LHCN-M2 (cell line): ENCODE measurements at places on chromosomes 2 and 18.
A peak's percentile ranks its signal among the peaks of the same experiment; 100 is the strongest.

- DNase-seq = no peak
Measured at GRCh38 chr18:4821801-4822200, 366.7 kb upstream of the DLGAP1 start.

DNA sequence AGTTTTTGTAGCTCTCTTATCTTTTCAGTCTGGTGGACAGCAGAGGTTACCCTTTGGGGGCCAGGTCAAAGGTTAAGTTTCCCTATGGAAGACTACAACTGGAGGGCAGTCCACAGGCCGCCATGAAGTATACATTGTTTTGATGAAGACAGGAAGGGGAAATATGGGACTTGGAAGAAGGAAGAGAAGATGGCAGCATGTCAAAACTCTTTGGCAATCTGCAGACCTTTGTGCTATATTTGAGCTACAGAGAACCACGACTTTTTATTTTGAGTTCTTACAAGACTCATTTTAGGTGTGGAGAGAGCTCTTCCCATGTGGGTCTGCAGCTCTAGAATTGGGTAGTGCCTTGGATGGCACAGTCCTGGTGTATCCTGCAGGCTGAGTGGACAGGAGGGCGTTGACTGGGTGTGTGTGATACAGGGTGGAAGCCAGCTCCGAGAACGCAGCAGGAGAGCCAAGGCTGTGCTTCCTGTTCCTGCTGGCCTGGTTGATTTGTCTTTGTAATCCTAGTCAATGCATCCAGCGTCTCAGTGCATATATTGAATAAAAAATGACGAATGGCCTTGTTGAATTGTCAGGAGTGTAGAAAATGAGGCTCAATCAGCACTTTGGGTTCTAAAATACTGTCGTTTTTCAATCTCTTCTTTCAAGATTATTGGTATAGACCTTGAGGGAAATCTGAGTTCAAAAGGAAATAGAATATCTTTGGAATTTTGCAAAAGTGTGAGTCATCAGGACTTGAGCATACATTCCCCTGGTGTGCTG is 11.5 kb downstream of the ITGA6 start:
- DNase-seq = peak; percentile 79

DNA sequence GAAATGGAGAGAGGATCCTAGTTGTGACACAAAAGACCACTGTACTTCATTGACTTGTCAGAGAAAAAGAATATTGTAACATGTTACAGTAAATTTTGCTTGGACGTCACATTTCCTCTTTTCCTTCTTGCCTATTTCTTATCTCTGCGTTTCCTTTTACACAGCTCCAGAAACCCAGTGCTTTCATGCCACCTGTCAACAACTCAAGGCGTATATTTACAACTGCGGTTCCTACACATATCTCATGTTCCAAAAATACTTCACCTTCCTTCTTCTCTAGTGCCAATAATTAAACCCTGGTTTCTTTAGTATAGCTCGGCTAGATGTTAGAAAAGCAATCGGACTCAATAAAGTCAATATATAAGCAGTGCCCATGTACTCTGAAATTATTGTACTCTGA is 911.5 kb upstream of the FSHR start:
- DNase-seq = no peak

DNA sequence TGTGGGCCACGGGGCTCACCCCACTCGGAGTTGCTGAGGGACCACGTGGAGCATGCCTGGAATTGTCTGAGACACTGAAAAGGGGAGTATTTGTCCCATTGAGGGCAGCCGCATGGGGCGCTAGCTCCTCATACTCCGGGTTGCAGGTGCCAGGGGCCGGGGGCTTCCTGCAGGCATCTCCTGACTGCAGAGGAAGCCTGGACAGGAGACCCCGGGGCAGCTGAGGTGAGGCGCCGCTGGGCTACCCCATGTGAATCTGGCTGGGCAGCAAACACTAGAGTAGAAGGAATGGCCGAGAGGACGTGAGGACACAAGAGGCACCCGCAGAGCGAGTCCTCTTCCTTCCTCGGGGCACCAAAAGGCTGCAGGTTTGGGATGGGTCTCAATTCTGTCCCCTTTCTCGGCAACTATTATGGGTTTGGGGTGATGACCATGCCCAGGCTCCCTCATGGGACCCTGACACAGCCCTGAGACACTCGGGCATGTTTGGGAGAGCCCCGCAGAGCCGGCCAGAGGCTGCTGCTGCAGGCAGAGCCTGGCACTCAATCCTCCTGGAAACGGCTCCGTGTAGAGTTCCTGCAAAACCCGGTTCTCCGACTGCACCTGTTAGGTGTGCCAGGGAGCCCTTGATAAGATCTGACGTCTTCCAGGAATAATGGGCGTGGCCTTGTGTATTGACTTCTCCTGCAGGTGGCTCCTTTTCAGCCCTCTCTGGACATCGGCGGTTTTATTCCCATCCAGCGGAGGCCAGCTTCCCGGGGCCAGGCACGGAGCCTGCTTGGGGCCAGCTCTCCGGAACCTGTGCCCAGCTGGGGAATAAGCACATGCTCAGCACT is 77.0 kb downstream of the CTIF start:
- DNase-seq = no peak

GRCh38 chr2:2877427-2877826 is 500.2 kb downstream of the EIPR1 start:
- DNase-seq = no peak

- no peak for DNase-seq
Measured at GRCh38 chr2:173803449-173803848, 161.7 kb downstream of the SP3 start.

- DNase-seq = no peak
Measured at GRCh38 chr2:84029903-84030575, 429.0 kb downstream of the SUCLG1 start.

DNA sequence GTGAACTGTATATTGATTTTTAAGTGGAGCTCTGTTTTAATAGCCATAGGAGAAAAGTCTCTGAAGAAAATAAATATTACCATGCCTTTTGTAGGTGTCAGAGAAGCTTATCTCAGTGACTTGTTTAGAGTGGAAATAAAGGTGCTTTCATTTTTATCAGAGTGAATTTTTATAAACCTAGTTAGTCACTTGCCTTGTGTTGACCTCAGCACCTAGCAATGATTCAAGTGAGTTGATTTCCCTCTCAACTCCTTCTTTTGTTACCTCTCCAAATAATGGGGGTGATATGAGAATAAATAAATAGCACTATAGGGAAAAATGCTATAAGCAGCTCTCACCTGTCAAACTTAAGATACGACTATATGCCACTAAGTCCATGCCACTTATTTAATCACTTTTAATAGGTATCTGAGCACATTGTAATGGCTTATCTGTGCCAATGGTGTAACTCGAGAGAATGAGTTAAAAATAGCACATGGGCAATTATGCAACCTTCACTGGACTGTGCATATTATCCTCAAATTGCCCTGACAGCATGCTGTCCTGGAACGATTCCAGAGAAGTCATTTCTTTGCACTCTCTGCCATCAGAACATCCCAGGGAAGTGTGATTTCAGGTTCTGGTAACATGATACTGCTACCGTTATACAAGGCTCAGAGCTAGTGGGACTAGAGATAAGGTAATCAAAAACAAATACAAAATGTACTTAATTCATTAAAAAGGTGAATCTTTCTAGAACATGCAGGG is 290.8 kb downstream of the CCDC85A start:
- DNase-seq = peak; percentile 74

DNA sequence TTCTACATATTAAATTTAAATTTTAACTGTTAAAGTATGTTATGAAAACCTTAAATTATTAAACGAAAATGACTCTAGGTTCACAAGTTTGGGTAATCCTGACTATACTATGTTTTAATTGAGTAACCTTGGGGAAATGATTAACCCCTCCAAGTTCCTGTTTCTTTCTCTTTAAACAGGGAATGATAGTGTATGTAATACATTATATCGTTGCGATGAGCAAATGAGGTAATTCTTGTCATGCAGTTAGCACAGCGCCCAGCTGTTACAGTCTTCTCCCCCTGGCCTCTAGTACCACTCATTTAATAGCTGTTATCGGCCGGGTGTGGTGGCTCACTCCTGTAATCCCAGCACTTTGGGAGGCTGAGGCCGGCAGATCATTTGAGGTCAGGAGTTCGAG is 80.4 kb downstream of the MTA3 start:
- DNase-seq = no peak

DNA sequence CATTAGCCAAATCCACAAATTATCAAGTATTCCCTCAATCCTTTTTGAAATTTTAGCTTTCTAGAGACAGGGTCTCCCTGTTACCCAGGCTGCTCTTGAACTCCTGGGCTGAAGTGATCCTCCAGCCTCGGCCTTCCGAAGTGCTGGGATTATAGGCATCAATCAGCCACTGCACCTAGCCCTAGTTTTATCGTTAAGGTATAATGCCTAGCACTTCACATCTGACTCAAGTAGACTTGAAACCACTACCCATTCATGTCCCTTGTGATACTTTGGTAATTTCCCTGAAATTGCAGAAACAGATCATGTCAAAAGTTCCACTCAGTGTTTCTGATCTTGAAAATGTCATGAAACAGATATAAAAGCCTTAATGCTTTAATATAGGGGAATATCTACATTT is 26.3 kb downstream of the MEX3C start:
- no peak for DNase-seq

DNA sequence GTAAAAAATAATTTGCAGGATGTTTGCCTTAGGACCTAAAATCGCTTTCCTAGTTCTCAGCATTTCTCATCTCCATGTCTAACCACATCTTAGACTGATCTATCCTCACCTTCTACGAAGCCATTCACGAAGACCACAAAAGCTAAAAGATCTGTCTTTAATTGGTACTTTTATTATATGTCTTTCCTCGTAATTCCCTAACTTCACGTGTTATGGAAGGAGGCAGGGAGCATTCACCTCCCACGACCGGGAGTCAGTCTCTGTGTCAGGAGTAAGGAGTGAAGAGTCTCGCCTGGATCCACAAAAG is 1.6 kb downstream of the DLGAP1 start:
- no peak for DNase-seq

- DNase-seq = no peak
Measured at GRCh38 chr2:201378496-201379397, 21.6 kb upstream of the FLACC1 start.

- peak; percentile 43 for DNase-seq
Measured at GRCh38 chr2:225400060-225400511, 576 bp downstream of the NYAP2 start.

GRCh38 chr18:67789165-67789545 is 272.6 kb upstream of the DSEL start:
- DNase-seq = no peak

DNA sequence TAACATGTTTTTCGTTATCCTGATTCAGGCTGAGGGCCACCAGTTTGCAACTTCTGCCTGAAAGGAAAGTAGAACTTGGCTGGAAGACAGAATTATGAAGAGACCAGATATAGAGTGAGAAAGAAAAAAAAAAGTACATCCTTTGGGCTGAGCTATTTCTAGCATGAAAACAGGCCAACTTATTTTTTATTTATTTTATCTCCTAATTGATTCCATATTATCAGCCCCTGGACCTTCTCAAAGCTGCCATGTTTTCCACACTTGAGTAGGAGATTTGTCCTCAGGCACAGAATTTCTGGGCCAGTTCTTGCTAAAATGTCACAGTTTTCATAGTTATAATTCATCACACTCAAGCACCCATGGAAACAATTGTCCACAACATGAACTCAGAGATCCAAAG is 586.8 kb upstream of the CNTNAP5 start:
- no peak for DNase-seq

DNA sequence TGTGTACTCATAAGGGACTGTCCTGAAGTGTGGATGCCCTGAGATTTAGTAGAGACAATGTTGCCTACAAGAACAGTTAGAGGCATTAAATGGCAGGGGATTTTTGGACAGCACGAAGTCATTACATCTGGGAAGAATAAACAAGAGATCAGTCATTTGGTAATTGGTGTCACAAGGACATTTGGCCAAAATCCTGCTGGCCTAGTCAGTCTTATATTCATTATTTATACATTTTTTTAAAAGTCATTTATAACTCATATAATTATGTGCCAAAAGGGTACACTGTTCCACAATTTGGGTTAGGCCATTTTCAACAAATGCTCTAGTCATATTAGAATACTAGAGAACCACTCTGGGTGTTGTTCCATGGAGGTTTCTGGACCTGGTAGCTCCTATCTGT is 104.7 kb downstream of the LRATD1 start:
- no peak for DNase-seq

DNA sequence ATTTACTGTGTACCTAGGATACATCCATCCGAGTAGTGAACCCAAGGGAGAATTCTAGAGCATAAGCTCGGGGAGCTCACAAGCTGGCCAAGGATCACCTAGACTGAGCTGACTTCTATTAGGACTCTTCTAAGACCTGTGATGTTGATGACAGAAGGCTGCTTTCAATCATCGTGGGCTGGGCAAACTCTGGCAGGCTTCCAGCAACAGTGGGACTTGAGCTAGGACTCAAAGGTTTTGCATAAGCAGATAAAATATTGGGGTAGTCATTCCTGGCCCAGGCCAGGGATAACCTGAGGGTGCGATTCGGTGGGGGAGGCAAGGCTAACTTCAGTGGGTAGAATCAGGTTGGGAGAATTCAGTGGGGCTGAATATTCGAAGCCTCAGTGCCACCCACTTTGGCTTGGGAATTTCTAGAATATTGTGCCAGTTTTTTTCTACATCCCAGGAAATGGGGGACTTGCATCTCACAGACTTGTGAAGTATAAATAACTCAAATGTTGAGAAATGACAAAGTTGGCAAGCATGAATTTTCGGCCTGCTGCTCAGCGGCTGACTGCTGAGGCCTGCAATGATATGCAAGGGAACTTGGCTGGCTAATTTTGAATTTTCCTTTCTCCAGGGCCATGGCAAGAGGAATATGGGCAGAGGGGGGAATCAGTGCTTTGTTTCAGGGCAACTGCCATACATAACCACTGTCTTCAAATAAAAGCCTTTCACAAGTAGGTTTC is 274.3 kb downstream of the PRKCE start:
- no peak for DNase-seq

DNA sequence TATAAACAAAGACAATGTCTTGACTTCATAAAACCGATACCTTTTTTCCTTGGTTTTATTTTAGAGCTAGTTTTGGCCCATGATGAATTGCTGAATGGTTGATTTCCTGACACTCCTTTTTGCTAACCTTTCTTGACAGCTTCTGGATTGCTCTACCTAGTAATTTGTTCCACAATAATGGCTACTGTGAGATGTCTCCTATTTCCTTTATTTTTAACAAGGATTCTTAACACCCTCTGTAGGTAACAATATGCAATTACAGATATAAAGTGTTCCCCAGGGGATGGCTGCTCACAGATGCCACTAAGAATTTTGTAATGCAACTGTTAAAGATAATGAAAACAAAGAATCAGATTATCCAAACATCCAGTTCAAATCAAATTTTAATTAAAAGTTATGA is 100.8 kb upstream of the ATP5MC3 start:
- peak; percentile 57 for DNase-seq
